Sciatic nerve (tissue), 2 donors: ENCODE measurements at places on chromosomes 7 and 10. TPM values are rescaled to one million over a fixed set of nuclear protein-coding genes. Genes with fewer than 3 reads are reported as not detected.

DNA sequence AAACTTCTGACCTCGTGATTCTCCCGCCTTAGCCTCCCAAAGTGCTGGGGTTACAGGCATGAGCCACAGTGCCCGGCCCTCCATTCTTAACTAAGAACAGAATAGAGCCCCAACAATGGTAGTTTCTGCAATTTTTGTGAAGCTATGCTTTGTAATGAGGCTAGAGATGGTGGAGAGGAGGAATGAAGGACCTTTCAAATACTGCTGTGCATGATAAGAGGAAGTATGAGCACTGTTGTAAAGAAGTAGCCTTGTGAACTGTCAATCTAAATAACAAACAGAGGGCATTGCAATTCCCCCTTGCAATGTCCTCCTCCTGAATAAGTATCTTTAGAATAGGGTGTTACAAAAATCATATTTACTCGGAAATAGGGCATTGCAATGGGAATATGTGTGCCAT, 70.2 kb downstream of the EVX1 start:
- DNase-seq, result no peak

- DNase-seq, result no peak
Observed at GRCh38 chr7:138958391-138958956, 22.7 kb downstream of the KIAA1549 start.

GRCh38 chr10:93879273-93879672, 14.5 kb upstream of the SLC35G1 start:
- no peak for DNase-seq

GRCh38 chr7:111012799-111013675, 77.9 kb upstream of the LRRN3 start:
- DNase-seq, result no peak

OR2A7 gene
- 3.7 TPM for total RNA-seq

DNA sequence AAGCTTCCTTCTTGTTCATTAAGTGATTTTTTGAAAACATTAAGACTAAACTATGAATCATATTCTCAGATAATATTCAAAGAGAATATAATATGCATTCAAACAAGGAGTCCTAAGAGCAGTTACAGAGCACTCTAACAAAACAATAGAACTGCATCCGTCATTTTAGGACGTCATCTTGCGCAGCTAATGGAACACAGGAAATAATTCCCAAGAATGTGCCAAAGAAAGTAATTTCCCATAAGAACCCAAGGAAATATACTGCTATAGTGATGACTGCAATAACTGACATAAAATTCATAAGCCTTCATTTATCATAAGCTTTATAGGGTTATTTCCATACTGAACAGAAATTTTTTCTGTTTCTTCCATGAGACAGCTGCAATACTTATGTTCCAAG, 28.3 kb upstream of the CASD1 start:
- DNase-seq, result no peak

- DNase-seq, result no peak
Observed at GRCh38 chr7:107632492-107632865, 28.1 kb upstream of the SLC26A4 start.

DNA sequence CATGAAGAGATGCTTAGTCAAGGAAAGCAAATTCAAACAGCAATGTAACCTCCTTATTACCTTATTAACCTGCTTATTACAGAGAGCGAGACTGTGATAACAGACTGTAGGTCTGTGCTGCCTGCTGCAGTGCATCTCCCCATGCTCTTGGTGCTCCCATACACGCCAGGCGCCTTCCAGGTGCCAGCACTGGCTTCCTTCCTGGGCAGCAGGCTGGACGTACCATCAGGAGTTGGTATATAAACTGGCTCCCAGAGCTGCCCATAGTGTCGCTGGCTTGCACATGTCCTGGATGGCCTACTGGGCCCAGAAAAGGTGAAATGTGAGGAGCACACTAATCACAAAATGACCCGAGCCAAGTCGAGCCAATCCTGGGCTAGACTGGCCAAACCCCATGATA, 13.5 kb downstream of the ATP6V0E2 start:
- DNase-seq, result no peak
